ENCODE measurements at places on chromosomes 1 and 21.

- no peak for DNase-seq
Measured at GRCh38 chr1:83849191-83850061, 149.5 kb downstream of the TTLL7 start.

DNA sequence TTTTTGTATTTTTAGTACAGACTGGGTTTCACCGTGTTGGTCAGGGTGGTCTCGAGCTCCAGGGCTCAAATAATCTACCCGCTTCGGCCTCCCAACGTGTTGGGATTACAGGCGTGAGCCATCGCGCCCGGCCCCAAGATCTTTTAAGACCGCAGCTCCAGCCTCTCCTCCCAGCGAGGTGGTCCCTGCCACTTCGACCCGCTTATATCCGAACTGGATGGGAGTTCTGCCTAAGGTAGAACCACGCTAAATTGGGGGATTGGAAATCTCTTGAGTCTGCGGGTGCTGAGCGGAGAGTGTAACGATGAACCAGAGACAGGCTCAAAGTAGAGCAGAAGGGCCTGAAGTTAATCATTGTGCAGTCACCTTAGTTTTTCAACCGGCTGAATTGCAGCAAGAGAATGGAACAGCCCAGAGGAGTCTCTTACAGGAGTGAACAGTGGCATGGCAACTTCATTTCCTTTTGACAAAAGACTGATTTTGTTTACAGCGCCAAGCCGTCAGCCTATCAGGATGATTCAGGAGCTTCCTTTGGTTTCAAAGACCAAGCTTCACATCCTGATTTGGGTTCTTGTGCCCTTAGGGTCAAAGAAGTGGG, 726 bp upstream of the CYB5R1 start:
- DNase-seq, result no peak

- DNase-seq, result no peak
Measured at GRCh38 chr1:42961312-42962091, 2.8 kb upstream of the SLC2A1 start.

DNA sequence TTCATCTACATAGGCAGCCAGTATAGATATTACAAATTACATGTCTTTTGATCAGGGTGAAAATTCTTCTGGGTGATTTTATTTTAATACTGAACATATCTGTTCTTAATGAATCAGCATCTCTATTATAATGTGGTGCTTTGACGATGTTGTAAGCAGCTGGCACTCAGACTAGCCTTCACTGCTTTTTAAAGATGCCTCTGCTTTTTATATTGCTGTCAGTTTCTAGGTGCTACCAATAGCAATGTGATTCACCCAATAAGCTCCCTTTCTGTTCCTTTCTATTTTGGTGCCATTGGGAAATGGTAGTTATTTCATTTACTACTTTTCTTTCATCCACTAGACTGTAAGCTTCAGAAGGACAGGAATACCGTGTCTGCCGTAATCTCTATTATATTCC, 11.1 kb upstream of the ANGPTL1 start:
- no peak for DNase-seq

DNA sequence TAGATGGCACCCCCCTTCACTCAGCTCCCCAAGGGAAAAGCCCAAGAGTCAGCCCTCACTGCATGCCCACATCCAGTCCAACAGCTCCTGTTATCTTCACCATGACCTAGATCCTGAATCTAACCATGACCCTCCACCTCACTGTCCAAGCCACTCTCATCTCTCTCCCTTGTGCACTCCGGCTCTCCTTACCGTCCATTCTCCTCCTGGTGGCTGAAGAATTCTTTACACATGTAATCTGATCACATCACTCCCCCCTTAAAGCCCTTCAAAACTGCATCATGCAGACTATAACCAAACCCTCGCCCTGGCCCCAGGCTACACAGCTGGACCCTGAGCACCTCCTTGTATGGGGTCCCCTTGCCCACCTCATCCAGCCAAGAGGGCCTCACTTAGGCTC, 14.0 kb upstream of the PAQR7 start:
- DNase-seq, result no peak

GRCh38 chr1:156877433-156878170, 15.9 kb upstream of the PEAR1 start:
- DNase-seq, result no peak

Measured in stimulated activated CD8-positive, alpha-beta memory T cell treated with anti-CD3 and anti-CD28 coated beads, Interleukin-15, amount 100 ng/mL, for 1 hour (primary cell).